NCI-H1417 (cell line): ENCODE measurements at places on chromosomes 2 and 18.

DNA sequence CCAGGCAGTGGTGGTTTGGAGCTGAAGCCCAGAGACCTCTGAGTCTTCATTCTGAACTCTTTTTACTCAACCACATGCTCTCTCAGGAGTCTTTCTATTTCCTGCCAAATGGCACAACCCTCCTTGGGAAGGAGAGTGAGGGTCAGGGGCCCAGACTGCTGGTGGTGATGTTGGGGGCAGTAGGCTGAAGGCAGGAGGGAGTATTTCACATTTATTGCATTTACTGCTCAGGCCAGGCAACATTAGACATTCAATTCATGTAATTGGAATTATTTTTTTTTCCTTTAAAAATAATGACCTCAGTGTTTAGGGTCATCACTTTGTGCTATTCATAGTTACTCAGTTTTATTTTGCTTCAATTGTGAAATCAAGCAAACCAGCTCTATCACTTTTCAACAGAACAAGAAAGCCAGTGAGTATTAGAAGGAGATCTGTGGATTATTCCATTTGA lies 311.3 kb upstream of the NT5C1B start:
- no peak for DNase-seq

- no peak for DNase-seq
These were observed 302.4 kb downstream of the PLCL1 start for GRCh38 chr2:198106621-198107385.

- DNase-seq: no peak
These were observed 621.2 kb downstream of the GALR1 start for GRCh38 chr18:77870894-77871293.

- DNase-seq: no peak
These were observed 107.3 kb upstream of the MYCN start for GRCh38 chr2:15832849-15833680.

DNA sequence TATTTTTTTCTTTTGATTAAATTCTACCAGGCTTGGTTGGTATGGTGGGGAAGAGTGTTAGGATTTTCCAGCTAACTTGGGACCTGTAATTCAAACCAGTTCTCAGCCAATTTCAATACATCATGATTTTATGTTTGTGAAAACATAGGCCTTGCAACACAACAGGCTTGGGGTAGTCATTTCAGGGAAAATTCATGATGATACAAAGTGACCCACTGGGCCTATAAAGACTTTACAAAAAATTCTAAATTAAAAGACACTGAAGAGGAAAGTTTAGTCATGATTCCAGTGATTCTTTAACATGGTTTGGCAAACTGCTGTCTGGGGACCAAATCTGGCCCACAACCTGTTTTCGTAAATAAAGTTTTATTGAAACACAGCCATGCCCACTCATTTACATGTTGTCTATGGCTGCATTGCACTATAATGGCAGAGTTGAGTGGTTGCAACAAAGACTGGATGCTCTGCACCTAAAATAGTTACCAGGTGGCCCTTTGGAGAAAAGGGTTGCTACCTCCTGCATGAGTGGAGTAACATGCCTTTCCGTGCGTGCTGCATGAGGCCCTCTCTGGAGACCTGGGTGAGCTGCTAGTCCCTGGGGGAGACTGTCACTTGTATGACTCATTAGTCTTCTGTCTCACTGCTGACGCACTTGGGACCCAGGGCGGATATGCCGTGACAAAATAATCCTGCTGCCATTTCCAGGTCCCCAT lies 73.6 kb downstream of the NPAS2 start:
- no peak for DNase-seq

DNA sequence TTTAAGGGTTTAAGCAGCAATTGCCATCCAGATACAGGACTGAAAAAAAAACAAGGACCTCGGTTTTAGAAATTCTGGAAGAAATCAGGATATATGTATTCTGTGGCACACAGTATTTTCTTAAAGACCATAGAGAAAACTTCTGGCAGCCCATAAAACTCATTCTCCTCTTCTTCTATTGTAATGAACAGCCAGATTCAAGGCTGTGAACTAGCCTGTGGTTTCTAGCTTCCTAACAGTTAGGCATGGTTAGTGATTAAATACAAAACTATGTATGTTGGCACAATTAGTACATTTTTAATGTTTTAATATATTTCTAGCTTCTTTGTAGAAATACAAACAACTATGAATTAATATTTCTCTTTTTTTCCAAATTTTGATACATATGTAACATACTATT lies 555.7 kb downstream of the DSC3 start:
- no peak for DNase-seq

GRCh38 chr2:10538224-10538894 lies 90.2 kb upstream of the ODC1 start:
- DNase-seq: no peak

DNA sequence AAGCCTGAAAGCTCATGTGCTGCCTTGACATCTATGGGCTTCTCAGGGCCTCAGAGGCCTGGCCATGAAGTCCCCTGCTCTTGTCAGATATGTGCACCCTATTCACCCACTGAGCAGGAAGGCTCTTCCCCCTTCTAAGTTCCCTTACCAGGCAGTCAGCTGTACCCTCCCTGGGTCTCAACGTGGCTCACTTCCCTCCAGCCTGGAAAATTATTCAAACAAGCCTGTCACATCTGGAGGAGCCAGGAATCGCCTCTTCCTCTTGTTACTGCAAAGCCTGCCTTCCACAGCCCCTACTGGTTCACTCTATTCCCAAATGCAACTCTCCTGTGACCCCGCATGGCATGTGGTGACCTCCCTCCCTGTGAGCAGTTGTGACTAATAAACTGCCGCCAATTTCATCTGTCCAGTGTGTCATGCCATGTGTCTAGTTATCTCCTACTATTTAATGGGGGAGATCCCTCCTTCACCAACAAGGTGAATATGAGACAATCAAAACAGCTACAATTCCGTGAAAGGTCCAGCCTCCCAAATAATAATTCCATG lies 8.4 kb upstream of the SERPINB8 start:
- no peak for DNase-seq
